ENCODE measurements at places on chromosomes 13 and 19.
A peak's percentile ranks its signal among the peaks of the same experiment; 100 is the strongest.

DNA sequence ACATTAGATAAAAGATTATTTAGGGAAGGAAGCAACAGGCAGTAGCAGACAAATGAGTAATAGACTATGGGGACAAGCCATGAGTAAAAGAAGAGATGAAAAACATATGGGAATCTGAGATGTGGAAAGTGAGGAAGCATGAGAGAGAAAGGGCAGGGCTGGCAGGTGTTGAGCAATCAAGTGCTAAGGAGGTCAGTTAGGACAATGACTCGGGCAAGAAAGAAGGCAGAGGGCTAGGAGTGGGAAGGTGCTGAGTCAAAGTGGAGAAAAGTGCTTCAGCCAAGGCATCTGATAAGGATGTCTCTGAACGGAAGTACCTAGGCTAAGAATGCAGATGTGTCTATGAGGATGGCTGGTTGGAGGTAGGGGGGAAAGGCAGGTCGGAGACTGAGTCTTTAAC is 291.9 kb upstream of the HTR2A start:
- DNase-seq, result no peak

GRCh38 chr19:22422211-22422610 is at the start of gene ZNF98:
TSS of gene ZNF98 (minus strand) at chr19:22422346. CDS start at chr19:22422224, 122 bp downstream.
- DNase-seq, result no peak

DNA sequence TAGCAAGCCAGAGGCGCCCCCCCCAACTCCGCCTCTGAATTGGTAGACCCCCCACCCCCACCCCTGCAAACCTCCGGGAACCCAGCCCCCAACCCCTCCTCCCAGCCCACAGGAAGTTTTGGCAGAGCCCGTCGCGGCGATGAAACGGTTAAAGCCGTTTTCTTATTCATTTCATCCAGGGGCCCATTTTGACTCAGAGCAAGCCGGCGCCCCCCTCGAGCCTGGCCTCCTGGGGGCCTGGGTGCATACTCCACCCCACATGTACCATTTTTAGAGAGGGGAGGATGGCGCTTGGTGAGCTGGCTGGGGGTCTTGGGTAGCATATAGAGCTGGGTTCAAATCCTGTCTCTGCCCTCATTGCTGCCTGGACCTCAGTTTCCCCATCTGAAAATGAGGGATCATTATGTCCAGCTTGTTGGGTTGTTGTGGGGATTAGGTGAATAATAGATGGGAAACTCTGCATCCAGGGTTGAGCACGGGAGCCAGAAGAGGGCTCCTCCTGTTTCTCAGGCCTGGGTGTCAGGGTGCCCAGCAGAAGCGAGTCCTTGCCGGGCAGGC is 7.9 kb upstream of the JUNB start:
- peak; percentile 55 for DNase-seq

- peak; percentile 90 for DNase-seq
These were observed 1.9 kb downstream of the KLF1 start for GRCh38 chr19:12884926-12885748.

- no peak for DNase-seq
These were observed 71.6 kb downstream of the SHISA2 start for GRCh38 chr13:25980255-25980654.

DNA sequence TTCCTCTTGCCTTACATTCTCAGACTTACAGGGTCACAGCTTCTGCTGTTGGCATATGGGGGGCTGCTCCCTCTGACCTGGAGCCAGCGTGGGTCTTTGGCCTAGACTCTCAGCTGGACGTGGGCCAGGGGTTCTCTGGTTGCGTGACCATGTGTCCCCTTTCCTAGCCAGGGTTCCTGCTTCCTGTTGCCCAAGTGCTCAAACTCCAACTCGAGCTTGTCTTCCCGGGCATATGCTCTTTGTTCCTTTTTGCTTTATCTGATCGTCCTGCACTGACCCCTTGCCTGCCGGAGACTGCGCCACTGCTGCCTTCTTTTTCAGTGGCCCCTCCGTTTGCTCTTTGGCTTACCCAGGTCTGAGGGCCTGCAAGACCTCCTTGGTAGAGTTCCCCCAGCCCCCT is 25.3 kb upstream of the GPR183 start:
- DNase-seq, result no peak

GRCh38 chr13:98648686-98649085 is 71.8 kb upstream of the STK24 start:
- DNase-seq, result no peak

GRCh38 chr19:13615890-13616289 is 109.6 kb upstream of the CACNA1A start:
- no peak for DNase-seq
